Activated naive CD4-positive, alpha-beta T cell (primary cell): ENCODE measurements at places on chromosomes 3 and 15.

DNA sequence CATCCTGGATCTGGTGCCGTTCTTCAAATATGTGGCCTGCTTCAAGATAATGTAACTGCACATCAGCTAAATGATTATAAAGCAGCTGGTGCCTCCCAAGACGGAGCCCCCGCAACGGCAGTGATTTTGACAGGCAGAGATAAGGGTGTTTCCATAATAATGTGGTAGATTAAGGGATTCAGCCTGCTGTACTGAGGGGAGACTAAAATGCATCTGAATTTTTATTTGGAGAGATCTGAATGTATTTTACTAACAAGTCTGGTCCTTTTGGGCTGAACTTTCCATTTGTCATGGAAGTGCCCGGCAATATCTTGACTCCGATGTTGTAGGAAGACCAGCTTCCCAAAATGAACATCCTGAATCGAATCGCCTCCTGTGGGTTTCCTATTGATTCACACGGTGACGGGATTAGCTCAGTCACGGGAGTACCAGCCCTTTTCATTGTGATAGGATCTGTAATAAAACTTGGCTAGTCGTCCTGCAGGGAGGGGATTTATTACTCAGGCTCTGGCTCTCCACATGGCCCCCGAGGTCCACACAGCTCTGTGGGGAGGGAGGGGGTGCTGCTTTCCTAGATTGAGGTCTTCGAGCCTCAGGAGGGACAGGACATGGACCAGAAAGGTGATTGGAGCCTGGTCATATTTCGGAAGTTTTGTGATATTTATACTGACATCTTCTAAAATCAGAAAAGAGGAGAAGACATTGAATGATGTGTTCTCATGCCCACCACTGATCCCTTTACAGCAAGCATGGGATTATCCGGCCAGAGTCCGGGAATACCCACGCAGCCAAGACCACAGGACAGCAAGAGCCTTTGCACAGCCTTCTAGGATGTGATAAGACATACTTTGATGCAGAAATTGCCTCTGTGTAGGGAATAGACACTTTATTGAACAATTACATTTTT lies 2.5 kb upstream of the PCSK6 start:
- no peak for DNase-seq

DNA sequence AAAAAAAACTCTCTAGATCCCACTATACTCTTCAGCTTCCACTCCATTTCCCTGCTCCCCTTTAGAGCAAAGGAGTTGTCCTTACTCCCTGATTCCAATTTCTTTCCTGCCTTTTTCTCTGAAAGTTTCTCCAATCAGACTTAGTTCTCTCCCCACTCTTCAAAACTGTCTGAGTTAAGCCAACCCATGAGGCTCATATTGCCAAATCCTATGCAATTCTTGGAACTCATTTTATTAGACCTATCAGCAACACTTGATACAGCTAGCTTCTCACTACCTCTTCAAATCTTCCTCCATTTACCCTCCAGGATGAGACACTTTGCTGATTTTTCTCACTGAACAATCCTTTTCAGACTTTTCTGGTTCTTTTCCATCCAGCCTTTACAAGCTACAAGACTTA lies 233.1 kb downstream of the THRB start:
- DNase-seq, result no peak

GRCh38 chr3:23863060-23863459 lies 53.7 kb downstream of the NKIRAS1 start:
- DNase-seq, result no peak

- no peak for DNase-seq
Measured at GRCh38 chr3:44228900-44229299, 12.8 kb upstream of the TOPAZ1 start.

- DNase-seq, result no peak
Measured at GRCh38 chr15:51186181-51186705, 91.5 kb upstream of the TNFAIP8L3 start.

DNA sequence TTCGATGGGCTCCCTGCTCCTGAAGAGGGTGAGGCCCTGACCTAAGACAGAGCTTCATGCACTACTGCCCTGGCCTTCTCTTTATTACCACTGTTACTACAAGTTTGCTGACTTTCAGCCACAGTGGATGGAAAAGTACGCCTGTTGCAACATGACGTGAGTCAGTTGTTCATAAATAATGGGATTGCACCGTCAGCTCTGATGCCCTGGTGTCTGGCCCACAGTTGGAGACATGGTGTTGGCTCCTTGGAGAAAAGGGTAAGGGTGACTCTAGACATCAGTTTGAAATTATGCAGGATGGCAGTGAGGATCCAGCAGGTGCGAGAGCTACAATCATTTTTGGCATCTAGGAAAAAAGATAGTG lies 5.5 kb downstream of the PAQR5 start:
- DNase-seq, result no peak

DNA sequence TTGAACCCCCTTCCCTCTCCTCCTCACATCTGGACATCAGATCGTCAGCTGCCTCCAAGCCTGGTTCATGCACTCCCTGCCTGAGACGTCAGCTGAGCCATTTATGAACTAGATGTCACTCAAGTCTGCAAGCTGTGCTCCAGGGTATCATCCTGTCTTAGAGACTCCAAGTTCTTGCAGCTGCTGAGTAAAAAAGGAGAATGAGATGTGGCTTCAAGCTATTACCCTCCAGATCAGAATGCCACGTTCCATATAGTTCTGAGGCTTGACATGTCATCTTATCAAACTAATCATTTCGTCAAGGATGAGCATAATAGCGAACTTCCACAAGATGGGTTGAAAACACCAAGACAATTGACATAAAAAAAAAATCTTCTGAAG lies 766.3 kb downstream of the TBL1XR1 start:
- DNase-seq, result no peak

GRCh38 chr15:56244811-56245576 lies 1.3 kb upstream of the RFX7 start:
- DNase-seq, result no peak

DNA sequence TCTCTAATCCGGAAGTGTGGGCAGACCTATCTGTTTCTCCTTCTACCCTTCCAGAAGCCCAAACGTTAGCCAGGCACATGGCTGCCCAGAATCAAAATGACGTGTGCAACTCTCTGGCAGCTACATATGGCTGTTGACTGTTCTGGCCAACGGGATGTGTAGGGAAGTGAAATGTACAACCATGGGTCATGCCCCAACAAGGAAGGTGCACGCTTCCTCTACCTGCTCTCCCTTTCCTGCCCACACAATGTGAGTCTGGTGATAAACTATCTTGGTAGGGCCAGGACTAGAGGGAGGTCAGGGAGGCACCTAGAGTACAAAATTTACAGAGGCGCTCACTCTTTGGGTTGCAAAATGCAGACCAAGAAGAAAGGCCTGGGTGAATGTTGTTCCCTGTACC lies 495.9 kb upstream of the PROK2 start:
- DNase-seq, result no peak

DNA sequence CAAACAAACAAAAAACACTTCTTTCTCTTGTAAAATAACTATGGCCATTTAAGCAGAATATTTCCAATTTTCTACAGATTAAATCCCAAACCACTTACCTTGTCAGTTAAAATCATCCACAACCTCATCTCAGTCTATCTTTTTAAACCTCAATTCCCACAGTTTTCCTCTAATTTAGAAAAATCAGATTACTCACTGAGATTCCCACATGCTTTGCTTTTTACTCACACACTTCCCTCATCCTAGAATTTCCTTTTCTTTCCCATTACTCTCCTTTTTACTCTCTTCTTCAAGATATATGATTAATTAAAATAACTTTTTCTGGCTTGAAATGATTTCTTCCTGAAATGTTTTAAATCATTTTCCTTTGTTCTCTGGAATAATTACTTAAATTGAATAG lies 790.7 kb downstream of the ROBO1 start:
- DNase-seq, result no peak

DNA sequence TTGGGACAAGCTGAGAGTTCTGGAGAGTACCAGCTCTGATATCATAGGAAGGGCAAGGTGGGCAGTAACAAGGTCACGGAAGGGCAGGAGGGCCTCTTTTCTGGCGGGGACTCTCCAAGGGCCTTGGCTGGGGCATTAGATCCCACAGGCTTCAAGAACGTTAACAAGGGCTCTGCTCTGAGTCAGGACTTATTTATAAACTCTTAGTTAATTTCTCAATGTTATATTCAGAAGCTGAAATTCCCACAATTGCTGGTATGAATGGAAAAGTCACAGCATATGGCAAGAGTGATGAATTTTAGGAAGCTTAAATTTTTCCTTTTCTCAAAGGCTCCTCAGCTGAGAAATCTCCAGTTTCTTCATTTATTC lies 320.2 kb upstream of the TBC1D5 start:
- DNase-seq, result no peak

DNA sequence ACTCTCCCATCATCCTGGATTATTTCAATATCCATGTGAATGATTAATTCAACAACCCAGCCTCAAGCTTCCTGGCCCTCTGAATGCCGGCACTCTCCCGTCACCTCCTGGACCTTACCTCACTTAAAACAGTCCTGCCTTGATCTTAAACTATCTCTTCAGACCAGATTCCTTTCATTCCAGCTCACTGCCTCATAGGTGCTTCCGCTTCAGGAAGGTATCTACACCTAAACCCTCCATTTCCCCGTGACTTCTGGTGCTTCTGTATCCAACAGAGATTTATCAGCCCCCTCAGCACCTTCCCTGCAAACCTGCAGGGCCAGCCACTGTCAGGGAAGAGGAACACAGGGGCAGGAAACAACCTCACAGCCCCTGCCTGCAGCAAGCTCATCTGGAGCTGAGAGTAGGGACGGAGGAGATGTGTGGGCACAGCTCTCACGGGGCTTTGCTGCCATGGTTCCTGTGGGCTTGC lies 98.9 kb upstream of the TJP1 start:
- no peak for DNase-seq

DNA sequence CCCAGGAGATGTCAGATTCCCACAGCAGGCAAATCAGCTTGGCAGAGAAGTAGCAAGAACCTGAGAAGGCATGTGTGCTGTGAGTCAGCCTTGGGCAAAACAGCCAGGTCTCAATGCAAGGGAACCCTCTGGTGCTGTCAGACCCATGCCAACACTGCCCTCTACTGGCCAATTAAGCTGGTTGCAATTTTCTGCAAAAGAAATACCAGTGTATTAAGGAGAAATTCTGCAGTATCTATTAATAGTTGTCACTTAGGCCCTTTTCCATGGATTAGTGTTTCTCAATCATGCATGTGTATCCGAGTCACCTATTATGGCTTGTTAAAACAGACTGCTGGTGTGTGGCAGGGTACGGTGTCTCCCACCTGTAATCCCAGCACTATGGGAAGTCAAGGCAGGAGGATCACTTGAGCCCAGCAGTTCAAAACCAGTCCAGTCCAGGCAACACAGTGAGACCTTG lies 26.2 kb downstream of the MAP4 start:
- DNase-seq, result peak; percentile 2

GRCh38 chr3:160012108-160012507 lies 23.5 kb downstream of the IL12A start:
- no peak for DNase-seq

DNA sequence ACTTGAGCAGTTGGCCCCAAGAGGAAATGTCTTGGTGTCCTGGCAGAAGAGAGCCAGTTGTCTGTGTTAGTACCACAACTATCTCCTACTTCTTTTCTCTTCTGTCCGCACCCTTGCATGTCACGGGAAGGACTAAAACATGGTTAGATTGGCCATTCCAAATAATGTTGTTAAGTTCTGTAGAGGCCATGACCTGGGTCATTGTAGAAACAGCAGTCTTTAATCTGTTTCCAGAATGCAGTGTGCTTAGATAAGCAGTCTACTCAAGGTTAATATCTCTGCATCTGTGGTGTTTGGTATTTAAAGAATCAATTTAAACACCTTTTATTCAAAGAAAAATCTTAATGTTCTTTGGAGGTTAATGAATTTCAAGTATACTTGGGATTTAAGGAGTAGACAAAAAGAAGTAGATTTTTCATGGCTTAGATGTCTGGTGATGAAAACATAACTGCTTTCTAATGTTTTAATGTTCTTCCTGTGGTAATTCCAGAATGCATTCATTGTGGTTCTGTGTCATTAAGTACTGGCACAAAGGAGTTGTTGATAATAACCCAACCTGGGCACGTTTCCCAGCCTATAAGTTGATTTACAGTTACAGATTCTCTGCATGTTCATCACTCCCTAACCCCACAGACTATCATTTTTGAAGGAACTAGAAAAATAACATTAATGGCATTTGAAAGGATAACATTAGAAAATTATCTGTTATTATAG lies 58.9 kb downstream of the TMEM108 start:
- no peak for DNase-seq

DNA sequence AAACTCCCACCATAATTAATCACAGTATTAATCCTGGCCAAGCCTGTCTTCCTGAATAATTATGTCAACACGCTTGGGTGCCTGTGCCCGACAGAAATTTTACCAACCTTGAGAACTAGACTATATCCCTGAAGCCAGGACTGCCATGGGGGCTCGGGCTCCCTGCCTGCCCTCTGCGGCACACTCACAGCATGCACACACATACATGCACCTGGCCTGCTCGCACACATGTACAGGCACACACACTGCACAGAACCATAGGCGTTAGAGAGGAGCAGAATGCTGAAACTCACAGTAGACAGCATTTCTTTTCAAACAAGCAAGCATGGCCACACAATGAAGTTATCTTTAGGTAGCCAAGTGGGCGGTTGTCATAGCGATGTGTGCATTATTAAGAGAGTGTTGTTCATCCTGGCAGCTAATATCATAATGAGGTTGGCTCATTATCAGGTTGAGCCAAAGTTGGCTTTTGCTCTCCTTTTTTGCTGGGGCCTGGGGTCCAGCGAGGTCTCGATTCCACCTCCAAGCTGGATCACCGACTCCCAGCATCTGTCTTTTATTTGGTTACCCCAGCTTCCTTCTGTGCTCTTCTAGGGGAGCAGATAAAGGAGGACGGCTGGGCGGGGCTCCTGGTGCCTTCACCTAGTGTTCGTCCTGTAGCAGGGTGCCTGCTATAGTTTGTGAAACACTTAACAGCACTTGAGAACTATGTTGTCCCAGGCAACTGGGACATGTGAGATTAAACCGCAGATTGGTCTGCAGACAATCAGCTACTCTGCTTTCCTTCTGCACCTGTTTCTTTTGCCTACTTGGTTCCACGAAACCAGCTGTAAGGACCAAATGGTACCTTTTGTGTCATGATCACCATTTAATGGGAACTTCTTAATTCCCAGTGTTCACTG lies 91.4 kb downstream of the ZNF621 start:
- no peak for DNase-seq

- no peak for DNase-seq
Measured at GRCh38 chr3:17573396-17573795, 169.0 kb downstream of the TBC1D5 start.

DNA sequence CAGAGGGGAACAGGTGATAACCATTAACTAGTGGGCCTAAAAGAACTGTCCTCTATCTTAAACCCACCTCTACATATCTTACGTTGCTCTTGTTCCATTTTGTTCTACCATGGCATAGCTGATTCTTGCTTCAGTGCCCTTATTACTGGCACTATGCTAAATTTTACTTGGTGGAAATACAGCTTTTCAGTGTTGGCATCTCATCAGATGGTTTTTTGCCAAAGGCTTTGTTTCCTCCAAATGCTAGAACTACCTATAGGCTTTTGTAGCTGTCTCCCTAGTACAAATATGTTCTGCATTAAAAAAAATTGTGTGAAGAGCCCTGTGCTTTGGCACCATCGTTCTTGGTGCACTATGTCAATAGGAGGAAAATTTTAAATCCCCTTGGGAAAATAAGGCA lies 145.0 kb upstream of the ZBTB20 start:
- DNase-seq, result no peak

- no peak for DNase-seq
Measured at GRCh38 chr3:28019740-28020139, 221.7 kb upstream of the CMC1 start.
